ENCODE measurements at places on chromosomes 2 and 18.

- DNase-seq = no peak
Measured at GRCh38 chr2:208189069-208189809, 591 bp downstream of the C2orf80 start.

GRCh38 chr2:173614265-173614930 lies 259.7 kb downstream of the CDCA7 start:
- no peak for DNase-seq

GRCh38 chr2:71466301-71467179 lies 13.2 kb downstream of the DYSF start:
- DNase-seq = no peak

DNA sequence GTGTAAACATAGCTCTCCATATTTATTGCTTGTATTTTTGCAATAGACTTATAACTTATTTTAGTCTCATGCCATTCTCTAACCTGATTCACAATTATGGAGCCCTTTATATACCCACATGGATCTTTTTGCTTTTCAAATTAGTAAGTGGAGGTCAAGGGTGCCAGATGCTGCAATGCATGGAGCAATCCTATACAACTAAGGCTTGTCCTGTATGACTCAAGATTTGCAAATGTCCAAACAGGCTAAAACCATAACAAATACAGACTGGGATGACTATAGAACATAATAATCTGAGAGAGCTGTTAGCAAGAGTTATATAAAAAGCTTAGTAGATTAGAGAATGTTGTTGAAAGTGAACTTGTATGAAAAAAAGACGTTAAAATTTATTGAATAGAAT lies 690.4 kb upstream of the NRXN1 start:
- no peak for DNase-seq

DNA sequence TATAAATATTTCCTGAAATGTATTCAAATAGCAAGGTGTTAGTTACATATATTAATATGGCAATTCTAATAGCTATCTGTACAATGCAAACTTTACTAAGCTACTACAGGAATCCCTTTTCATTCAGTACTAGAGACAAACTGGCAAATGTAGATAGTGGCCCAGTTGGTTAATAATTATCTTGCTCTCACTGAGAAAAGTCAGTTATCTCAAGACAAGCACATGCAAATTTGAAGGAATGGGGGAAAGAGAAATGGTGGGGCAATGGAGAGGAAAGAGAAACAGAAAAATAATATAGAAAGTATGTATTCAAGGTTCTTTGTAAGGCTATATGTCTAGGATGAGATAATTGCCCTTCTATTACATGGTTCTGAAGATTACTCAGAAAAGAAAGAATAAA lies 280.0 kb downstream of the FIGN start:
- no peak for DNase-seq

GRCh38 chr2:72969706-72970105 lies 52.4 kb downstream of the EMX1 start:
- no peak for DNase-seq

- peak; percentile 11 for DNase-seq
Measured at GRCh38 chr2:219433666-219434467, 776 bp upstream of the SPEG start.

- no peak for DNase-seq
Measured at GRCh38 chr2:173815772-173816171, 149.4 kb downstream of the SP3 start.

GRCh38 chr2:201191132-201191875 lies 8.4 kb downstream of the CASP10 start:
- DNase-seq = no peak

GRCh38 chr2:229922449-229923386 lies at the start of gene FBXO36:
TSS of gene FBXO36 (plus strand) at chr2:229922503. CDS start at chr2:229922514, 11 bp downstream.
- DNase-seq = peak; percentile 99

GRCh38 chr2:79387431-79387830 lies 125.4 kb upstream of the CTNNA2 start:
- no peak for DNase-seq

GRCh38 chr2:201733544-201733943 lies 35.1 kb upstream of the MPP4 start:
- DNase-seq = no peak

DNA sequence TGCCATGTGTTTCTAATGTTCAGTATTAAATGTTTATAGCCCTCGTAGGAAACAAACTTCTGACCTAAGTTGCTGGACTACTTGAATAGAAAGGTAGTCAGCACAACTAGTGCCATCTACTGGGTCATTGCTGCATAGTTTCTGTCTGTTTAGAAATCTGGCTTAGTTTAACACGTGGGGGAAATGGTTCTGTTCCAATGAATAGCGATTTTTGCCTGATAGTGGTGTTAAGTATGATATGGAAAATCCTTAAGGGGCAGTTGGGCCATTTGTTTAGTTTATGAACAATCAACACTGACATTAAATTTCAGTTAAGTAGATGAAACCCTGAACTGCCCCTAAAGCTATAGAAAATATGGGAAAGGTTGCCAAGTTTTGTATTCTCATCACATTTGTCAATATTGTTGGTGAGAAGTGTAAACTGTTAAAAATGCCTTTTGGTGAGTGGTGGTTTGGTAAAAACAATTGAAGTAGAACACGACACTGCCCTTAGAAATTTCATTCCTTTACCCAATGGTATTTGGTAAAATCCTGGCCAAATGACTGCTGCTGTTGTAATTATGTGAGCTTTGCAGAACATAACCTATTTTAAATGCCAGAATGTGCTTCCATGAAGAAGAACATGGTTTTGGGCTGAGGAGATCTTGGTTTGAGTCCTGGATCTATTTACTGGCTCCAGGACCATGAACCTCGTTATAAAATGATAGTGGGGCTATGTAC lies 13.2 kb downstream of the NABP1 start:
- peak; percentile 16 for DNase-seq

DNA sequence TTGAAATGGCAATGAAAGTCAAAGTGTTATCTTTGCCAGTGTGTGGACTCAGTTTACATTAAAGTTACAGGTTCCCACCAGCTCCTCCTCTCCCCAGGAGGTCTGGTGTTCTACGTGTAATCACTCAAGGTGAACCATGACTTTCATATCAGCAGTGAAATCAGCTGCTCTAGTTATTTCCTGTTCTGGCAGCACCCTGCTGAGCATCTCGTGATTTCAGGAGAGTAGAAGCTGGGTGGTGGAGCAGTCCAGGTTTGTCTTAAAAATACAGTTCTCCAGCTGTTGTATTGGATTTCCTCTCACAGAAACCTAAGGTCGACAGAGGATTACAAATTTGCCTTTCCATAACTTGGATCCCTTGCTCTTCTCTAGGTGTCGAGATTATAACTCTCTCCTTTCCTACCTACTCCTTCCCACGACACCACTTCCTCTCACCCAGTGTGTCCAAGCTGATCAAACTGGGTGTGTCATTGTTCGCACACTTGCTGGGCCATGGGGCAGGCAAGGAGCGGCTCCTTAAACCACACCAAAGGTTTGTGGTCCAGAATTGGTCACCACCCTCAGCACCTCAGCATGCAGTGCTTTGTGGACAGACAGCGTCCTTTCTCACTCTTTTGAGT lies 13.0 kb upstream of the ARHGAP25 start:
- peak; percentile 51 for DNase-seq

- DNase-seq = no peak
Measured at GRCh38 chr2:96788442-96789244, 27.4 kb upstream of the CNNM3 start.

DNA sequence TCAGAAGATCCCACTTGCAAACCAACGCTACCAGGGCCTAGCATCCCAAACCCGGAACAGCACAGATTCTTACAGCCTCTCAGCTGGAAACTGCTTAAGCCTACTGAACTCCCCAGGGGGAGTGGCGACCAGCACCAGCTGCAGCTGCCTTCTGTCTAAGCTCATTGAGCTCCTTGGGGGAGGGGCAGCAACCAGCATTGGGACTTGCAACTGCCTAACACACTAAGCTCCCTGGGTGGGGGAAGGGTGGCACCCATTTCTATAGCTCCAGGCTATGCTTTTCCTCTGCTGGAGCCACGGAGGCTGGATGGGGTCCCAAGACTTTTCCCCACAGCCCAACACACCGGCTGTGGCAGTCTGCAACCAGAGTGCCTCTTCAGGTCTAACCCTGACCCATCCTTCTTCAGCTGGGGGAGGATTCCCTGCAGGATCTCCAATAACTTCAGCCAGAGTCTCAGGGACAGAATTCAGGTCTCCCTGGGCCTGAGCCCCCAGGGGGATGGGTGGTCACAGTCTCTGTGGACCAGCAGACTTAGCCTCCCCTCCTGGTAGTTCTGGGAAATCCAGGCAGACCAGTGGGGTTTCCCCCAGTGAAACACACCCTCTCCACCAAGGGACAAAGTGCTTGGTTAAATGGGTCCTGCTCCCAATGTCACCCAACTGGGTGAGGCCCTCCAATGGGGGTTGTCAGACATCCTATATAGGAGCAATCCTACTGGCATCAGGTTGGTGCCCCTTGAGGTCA lies 45.9 kb upstream of the ITGA4 start:
- DNase-seq = peak; percentile 93

DNA sequence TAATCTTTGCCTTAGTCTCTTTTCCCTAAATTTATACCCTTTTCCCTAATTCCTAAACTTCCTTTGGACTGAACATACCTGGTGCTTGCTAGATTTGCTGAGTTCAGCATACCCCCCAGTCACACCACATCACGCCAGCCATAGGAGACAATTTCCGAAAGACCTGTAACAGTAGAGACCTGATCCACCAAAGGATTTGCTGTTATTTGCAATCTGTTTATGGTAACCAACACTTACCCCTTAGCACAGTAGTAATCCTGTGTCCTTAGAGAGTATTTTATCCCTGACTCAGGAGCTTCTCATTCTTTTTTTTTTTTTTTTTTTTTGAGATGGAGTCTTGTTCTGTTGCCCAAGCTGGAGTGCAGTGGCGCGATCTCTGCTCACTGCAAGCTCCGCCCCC lies 8.6 kb downstream of the PSMG2 start:
- DNase-seq = no peak

- peak; percentile 51 for DNase-seq
Measured at GRCh38 chr2:3294069-3294468, 83.5 kb downstream of the EIPR1 start.

- no peak for DNase-seq
Measured at GRCh38 chr2:232951891-232952290, 61.2 kb downstream of the NGEF start.

DNA sequence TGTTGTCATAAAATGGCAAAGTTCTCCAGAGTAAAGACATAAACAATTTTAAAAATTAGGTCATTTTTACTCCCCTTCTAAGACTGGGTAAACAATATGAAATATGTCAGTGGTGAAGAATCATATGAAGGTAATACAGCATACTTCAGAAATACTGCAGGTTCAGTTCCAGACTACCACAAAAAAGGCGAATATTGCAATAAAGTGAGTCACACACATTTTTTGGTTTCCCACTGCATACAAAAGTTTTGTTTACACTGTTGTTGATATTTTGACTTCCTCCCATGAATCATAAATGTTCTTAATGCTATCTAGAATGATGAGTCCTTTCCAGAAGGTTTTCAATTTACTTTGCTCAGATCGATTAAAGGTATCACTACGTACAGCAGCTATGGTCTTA lies 73.5 kb downstream of the SMC6 start:
- no peak for DNase-seq

DNA sequence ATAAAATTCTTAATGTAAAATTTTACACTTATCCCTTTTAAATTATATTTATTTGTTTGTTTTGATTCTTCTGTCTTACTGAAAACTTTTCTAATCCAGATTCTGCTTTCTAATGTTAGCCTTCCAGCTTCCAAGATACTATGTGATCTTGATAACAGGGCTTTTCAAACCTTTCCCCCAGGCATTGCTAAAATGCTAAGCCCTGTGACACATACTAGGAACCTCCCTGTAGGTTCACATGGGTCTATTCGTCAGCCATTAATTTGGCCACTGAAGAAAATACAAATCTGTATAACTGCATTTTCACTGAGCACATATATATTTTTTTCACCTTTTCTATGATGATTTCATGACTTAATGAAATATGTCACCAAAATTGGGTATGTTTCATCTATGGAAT lies 92.8 kb upstream of the MAP4K3 start:
- no peak for DNase-seq

DNA sequence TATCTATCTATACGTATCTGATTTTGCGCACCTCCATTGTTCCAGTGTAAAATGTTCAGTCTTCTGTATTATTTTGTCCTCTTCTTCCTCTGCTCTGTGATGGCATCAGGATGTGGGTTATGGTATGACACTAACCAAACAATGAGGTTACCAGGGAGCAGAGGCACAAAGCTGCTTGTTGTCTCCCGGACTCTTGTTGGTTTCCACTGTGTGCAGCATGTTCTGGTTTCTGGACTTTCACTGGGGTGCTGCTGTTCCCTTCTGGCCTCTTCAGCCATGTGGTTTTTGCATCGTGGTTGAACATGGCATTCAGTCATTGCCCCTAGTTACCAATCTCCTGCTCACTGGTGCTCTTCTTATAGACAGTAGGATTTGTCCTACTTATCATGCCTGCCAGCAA lies 665.9 kb downstream of the CBLN2 start:
- no peak for DNase-seq

GRCh38 chr2:69203166-69203985 lies 183.7 kb downstream of the GFPT1 start:
- no peak for DNase-seq

GRCh38 chr18:65938592-65939372 lies 188.0 kb downstream of the CDH7 start:
- DNase-seq = peak; percentile 22

- no peak for DNase-seq
Measured at GRCh38 chr2:235561450-235561849, 67.6 kb downstream of the AGAP1 start.
